Liver (tissue), 10 donors: ENCODE measurements at places on chromosomes 16 and 17. TPM values are rescaled to one million over a fixed set of nuclear protein-coding genes. Genes with fewer than 3 reads are reported as not detected.
A peak's percentile ranks its signal among the peaks of the same experiment; 100 is the strongest.

DNA sequence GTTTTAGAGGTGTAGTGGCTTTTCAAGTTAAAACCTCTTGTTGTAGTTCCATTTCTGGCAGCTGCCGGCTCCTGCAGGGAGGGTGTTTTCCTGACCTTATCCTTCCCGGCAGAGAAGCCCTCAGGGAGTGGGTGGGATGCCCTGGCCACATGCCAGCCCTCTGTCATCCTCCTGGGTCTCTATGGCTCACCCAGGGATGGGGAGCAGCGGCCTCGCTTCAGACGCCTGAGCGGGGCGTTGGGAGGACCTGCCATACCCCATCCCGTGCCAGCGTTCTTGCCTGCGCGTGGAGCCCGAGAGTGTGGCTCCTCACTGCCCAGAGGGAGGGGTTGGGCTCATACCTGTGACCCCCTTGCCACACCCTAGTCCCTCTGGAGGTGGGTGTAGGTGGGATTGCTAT is 11.9 kb downstream of the KCNJ12 start:
- DNase-seq: no peak

GRCh38 chr17:6556121-6557039 is at the start of gene PITPNM3:
Gene PITPNM3 (minus strand): TSS chr17:6556555. CDS start chr17:6556406, 149 bp downstream.
- DNase-seq: no peak

DNA sequence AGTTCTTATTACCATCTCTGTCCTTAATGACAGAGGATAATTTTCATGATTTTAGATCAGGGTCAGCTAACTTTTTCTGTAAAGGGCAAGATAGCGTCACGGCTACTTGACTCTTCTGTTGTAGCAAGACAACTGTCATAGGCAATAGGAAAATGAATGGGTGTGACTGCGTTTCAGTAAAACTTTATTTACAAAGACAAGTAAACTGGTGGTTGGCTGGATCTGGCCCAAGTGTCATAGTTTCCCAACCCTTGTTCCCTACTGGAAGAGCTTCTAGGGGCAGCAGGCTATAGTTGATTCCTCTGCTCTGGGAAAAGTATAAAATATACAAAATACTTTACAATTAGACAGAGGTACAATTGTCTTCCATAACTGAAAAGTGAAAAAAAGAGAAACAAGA is 50.6 kb upstream of the VPS4A start:
- no peak for DNase-seq

GRCh38 chr16:12111819-12112218 is 135.3 kb downstream of the SNX29 start:
- DNase-seq: no peak

DNA sequence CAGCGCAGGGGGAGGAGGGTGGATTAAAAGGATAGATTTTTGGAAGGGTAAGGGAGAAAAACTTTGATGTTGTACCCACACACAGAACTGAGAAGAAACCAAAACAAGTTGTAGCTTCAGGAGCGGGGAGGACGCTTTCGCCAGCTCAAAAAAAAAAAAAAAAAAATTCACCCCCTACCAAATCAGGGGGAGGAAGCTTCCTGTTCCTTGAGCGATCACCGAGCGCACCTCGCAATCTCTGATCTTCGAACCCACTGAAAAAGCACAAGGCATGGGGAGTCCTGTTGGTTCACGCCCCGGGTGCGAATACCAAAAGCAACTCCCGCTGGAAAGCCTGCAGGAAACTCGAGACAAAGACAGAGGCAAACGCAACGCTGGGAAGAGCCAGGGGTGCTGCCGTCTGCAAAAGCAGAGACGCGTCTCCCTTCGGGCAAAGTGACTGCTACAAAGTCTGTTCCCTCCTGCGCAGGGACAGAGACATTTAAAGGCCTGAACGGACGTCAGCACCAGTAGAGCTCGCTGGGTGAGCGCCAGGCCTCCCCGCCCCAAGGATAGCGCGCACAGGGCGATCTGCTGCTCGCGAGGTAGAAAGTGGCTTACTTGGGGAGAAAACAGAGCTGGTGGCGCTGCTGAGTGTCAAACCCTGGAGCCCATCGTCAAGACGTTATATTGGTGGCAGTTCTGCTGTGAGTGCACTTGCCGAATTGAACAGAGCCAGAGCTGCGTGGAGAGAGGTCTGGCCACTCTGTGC is 190.4 kb downstream of the USP22 start:
- no peak for DNase-seq

- DNase-seq: no peak
These were observed 389.2 kb upstream of the HSBP1 start for GRCh38 chr16:83418565-83418964.

GRCh38 chr16:25580041-25580440 is 111.7 kb upstream of the HS3ST4 start:
- no peak for DNase-seq

DNA sequence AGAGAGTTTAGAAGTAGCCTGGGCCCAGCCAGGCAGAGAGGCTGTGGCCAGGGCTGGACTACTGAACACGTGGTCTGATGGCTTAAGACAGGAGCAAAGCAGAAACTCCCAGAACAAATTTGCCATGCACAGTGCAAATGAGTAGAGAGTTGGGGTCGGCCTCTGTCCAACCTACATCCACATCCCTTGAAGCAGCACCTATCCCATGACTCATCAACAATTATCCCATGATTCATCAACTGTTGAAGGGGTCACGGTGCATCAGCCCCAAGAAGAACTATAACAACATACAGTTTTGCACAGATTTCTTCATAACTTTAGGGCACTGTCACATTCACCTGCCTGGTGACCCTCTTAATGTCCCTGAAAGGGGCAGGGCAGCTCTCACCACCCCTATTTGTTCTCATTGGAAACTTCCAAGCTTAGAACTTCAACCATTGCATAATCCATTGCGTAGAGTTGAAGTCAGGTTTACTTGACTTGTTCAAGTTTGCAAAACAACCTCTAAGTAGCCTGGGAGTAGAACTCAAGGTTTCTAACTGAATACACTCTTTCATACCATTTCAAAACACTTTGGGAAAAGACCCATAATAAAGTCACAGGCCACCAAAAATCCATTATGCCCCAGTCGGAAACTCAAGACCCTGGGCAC is 235.2 kb upstream of the CDH5 start:
- no peak for DNase-seq

- DNase-seq: no peak
These were observed 9.9 kb downstream of the BMERB1 start for GRCh38 chr16:15444264-15444663.

DNA sequence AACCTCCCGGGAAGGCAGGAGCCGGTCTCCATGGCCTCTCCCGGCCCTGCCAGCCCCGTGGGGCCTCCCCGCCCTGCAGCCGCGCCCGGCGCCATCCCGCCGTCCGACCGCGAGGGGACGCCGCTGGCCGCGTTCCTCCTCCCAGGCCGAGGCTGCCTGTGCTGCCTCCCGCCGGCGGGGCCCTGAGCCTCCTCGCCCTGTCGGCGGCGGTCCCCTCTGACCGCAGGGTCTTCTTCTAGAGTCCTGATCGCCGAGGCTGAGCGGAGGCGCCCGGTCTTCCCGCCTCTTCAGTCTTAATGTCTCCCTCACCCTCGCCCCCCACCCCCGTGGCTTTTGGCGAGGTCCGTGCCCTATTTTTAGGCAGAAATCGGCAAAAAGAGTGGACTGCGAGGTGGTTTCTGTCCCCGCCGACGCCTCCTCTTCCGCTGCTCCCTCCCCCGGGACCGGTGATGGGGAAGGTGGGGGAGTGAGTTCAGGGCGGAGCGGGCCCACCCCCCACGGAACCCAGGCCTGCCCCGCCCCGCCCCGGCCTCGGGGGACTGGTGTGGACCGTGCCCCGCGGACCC is 794 bp upstream of the CPNE7 start:
- peak; percentile 49 for DNase-seq

DNA sequence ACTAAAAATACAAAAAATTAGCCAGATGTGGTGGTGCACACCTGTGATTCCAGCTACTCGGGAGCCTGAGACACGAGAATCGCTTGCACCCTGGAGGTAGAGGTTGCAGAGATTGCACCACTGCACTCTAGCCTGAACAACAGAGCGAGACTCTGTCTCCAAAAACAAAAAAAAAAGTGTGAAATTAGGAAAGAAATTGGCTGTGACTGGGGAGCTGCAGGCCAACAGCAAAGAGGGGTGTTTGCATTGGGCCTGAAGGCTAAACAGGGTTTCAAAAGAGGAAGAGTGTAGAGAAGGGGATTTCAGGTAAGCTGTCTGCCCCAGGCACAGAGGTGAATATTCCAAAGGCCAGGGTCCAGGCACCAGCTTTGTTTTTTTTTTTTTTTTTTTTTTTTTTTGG is 9.4 kb downstream of the BMERB1 start:
- no peak for DNase-seq

GRCh38 chr17:74451557-74451956 is 14.9 kb upstream of the CD300A start:
- no peak for DNase-seq

DNA sequence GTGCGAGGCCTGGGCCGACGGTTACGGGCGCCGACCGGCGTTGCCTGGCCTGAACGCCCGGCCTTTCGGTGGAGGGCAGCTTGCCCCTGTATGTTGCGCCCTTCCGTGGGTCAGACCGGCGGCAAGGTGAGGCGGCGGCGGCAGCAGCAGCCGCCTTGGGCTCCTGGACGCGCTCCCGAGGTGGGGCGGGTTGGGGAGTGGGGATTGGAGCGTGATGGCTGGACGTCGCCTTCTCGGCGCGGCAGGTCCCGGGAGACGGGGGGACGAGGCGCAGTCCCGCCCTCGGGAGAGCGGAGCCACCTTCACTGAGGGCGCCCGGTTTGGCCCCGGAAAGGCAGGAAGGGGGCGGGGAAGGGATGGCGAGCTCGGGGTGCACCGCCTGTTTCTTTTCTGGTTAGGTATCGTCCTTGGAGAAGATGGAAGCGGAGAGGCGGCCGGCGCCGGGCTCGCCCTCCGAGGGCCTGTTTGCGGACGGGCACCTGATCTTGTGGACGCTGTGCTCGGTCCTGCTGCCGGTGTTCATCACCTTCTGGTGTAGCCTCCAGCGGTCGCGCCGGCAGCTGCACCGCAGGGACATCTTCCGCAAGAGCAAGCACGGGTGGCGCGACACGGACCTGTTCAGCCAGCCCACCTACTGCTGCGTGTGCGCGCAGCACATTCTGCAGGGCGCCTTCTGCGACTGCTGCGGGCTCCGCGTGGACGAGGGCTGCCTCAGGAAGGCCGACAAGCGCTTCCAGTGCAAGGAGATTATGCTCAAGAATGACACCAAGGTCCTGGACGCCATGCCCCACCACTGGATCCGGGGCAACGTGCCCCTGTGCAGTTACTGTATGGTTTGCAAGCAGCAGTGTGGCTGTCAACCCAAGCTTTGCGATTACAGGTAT is 671 bp downstream of the DGKE start:
- peak; percentile 53 for DNase-seq

KIF2B gene
- not detected for polyA plus RNA-seq

CDH8 gene
- polyA plus RNA-seq: not detected

C16orf96 gene
- 0.06 TPM for polyA plus RNA-seq

GRIN2A gene
- polyA plus RNA-seq: not detected

CASKIN1 gene
- polyA plus RNA-seq: not detected

CCL1 gene
- not detected for polyA plus RNA-seq

GGNBP2 gene
- polyA plus RNA-seq: 19.6 TPM

YPEL2 gene
- polyA plus RNA-seq: 4.2 TPM

CPPED1 gene
- polyA plus RNA-seq: 10.4 TPM

TBX2 gene
- 0.85 TPM for polyA plus RNA-seq
